ENCODE measurements at places on chromosomes 7 and 10.

DNA sequence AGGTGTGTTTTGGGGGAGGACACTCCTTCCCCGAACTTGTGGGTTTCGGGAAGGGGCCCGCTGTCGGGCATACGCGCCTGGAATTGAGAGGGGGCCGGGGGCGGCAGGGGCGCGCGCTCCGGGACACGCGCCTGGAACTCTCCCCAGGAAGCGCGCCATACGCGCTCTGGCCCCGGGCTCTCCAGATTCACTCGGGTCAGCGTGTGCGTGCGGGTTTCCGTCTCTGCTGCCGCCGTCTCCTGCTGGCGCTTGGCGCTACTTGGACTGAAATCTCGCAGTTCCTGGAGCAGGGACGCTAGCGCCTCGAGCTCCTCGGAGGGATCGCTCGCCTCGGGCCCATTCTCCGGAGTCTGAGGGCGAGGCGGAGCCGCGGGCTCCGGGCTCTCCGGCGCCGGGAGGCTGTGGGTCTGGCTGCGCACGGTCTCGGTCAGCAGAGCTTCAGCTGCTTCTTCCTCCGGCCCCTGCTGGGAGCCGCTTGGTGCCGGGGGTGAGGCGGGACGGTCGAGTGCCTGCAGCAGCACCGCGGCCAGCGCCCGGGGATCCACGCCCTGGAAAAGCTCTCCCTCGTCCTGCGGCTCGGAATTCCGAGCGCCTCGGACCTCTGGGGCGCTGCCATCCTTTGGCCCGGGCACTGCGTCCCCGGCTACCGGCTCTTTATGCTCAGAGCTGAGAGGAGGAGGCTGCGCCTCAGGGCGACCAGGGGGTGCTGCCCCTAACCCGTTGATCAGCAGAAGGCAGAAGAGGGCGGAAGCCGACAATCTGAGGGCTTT lies 1.1 kb downstream of the VGF start:
- no peak overlapping the region for H3K27ac ChIP-seq
- peaks cover 56% of the 10 kb centered on the region for H3K4me1 ChIP-seq
- H3K36me3 ChIP-seq: no peaks in the 10 kb centered on the region
- H3K27me3 ChIP-seq: peaks cover 69% of the 10 kb centered on the region
- H3K4me3 ChIP-seq: no peak overlapping the region

GRCh38 chr10:30172673-30173072 lies 113.3 kb upstream of the JCAD start:
- DNase-seq: no peak
- no peak overlapping the region for H3K27ac ChIP-seq
- no peaks in the 10 kb centered on the region for H3K4me1 ChIP-seq
- no peak overlapping the region for H3K4me3 ChIP-seq
- H3K36me3 ChIP-seq: no peaks in the 10 kb centered on the region
- no peaks in the 10 kb centered on the region for H3K27me3 ChIP-seq

DNA sequence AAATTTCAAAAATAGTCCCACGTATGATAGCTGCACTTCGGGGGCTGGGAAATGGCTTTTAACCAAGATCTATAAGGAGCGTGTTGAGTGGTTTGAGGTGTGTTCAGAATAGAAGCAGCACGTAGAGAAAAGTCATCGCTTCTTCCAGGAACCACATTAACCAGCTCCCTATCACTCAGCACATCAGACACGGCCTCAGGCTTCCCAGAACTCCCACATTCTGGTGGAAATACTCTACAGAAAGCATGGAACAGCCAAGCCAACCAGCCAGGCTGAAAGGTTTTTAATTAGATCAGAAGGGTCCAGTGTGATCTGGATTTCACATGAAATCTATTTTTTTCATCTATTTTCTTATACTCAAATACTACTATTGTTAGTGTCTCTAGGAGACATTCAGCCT lies 231.5 kb upstream of the NRP1 start:
- H3K4me3 ChIP-seq: no peak overlapping the region
- no peaks in the 10 kb centered on the region for H3K27me3 ChIP-seq
- no peak overlapping the region for H3K27ac ChIP-seq
- H3K36me3 ChIP-seq: no peaks in the 10 kb centered on the region

DNA sequence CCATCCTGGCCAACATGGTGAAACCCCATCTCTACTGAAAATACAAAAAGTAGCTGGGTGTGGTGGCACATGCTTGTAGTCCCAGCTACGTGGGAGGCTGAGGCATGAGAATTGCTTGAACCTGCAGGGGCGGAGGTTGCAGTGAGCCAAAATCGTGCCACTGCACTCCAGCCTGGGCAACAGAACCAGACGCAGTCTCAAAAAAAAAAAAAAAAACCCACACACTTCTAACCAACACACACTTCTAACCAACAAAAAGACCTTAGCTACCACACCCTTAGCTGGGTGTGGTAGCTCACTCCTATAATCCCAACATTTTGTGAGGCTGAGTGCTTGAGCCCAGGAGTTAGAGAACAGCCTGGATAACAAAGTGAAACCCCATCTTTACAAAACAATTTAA lies 33.9 kb upstream of the SPOCK2 start:
- DNase-seq: no peak
- no peak overlapping the region for H3K4me3 ChIP-seq
- H3K27me3 ChIP-seq: no peaks in the 10 kb centered on the region
- peaks cover 5% of the 10 kb centered on the region for H3K36me3 ChIP-seq

DNA sequence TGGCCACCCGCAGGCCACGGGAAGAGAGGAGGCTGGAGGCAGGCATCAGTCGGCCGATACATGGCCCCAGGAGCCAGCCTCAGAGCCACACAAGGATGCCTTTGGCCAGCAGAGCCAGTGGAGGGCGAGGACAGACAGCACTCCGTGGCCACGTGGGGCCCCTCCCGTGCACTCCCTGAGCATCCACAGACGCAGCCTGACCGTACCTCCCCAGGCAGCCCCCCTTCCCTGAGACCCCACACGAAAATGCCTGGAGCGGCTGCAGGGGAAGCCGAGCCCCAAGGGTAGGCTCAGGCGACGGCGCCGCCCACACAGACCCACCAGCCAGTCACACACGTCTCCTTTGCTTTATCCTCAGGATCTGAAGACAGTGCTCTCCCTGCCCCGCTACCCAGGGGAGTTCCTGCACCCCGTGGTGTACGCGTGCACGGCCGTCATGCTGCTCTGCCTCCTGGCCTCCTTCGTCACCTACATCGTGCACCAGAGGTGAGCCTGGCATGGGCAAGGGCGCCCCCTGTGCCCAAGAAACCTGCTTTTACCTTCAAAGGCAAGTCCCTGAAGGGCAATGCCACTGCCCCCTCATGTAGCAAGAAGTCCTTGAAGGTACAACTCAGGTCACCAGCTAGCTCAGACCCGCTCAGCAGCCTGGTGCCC lies 9.0 kb downstream of the ADGRA1 start:
- no peak overlapping the region for H3K4me3 ChIP-seq
- no peak overlapping the region for H3K27ac ChIP-seq
- no peaks in the 10 kb centered on the region for H3K27me3 ChIP-seq
- H3K36me3 ChIP-seq: no peaks in the 10 kb centered on the region
- no peak for DNase-seq
- no peaks in the 10 kb centered on the region for H3K4me1 ChIP-seq

Measured in B cell (primary cell).